ENCODE measurements at places on chromosomes 2 and 18. TPM values are rescaled to one million over a fixed set of nuclear protein-coding genes. Genes with fewer than 3 reads are reported as not detected.

LRP2 gene
- total RNA-seq: 0.91 TPM

DNA sequence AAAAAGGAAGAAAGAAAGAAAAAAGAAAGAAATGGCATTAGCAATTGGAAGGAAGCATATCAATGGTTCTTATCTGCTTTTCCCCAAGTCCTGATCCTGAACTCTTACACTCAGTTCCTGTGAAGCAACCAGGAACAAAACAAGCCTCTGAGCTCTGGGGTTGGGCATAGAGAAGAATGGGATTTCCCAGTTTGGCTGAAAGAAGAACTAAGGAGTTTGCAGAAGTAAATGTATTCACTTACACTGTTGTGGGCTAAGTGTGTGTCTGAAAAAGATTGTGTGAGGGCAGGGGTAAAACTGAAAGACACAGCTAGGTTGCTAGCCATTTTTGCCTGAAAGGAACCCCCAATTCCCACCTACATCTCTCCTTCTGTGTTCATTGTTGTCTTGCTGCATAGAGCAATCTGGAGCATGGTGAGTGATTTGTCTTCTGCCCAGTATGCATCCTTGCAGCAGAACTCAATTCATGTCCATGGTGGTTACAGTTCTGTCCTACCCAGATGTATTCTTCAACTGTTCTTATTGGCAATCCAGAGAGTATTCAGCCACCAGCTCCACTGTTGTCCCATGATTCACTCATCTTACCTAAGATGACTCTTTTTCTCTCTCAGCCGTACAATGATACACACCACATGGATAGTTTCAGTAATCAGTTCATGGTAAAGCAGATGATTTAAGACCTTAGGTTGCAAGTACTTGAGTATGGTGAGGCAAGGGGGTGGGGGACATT lies 348.7 kb downstream of the ARHGAP15 start:
- no peak for DNase-seq

GRCh38 chr2:235381261-235381912 lies 112.5 kb upstream of the AGAP1 start:
- no peak for DNase-seq

GRCh38 chr2:197107291-197108269 lies 181.1 kb upstream of the PGAP1 start:
- DNase-seq: no peak

DYSF gene
- total RNA-seq: 30.0 TPM
